ENCODE measurements at places on chromosomes 12 and 14.

DNA sequence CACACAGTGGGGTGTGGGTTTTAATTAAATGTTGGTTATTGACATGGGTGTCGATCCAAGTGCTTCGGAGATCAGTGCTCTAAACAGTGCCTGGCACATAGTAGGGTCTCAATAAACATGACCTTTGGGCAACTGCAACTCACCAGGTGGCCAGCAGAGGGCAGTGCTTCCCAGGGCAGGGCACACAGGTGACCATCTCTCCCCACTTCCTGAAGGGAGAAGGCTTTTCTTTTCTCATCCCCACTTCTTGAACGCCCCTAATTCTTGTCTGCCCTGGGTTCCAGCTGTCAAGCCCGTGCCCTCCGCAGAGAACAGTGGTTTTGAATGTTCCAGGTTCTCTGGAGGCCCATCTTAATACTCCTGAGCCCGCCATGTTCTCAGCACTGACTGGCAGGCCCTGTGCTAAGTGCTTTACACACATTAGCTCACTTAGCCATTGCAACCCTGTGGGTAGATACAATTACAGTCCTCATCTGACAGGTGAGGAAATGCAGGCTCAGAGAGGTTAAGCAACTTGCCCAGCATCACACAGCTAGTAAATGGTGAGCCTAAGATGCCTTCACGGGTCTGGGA, 16.3 kb downstream of the RAPGEF3 start:
- no peak for DNase-seq

DNA sequence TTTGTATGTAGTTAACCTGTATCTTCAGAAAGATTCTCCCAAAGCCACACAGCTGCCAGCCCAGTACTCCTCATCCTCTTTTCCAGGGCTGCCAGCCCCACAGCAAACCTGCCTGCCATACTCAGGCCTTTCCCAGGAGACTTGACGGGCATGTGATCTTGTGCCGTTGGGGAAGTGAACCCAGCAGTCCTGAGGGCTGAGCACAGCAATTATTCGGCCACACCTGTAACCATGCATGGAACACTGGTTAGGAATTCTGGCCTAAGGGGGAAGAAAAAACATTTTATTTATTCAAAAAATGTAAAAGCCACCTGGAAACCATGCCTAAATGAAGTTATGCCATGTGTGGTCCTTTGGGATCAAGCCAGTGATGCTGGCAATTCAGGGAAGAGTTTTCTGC, 145.3 kb downstream of the GRIN2B start:
- no peak for DNase-seq

DNA sequence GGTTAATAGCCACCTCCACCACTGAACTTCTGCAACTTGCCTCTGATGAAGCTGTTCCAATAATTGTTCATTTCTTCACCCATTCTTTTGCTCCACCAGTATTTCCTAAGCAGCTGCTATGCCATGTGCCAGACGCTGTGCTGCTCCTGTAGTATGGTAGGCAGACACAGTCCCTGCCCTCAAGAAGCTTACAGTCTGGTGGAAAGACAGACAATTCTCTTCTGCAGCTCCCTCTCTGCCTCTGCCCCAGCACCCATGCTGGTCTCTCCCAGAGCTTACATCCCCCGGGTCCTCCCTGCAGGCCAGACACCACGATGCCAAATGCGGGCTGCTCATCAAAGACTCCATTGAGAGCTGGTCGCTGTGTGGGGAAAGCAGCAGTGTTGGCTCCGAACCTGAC, 111.6 kb upstream of the ESRRB start:
- DNase-seq, result no peak

- no peak for DNase-seq
Observed at GRCh38 chr14:30869551-30870155, 4.7 kb upstream of the COCH start.

DNA sequence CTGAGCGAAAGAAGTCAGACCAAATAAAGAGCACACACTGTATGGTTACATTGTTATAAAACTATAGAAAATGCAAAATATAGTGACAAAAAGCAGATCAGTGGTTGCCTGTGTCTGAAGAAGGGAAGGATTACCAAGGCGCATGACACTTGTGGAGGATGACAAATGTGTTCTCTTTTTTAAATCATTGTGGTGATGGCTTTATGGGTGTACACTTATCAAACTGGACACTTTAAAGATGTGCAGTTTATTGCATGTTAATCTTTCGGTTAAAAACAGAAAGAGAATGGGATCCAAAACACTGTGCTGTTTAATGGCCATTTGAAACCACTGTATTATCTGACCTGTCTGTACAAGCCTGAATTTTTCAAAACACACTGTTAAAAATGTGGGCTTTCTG, 8.8 kb upstream of the CDK17 start:
- no peak for DNase-seq

- DNase-seq, result no peak
Observed at GRCh38 chr12:76272287-76272686, 75.9 kb downstream of the BBS10 start.

DNA sequence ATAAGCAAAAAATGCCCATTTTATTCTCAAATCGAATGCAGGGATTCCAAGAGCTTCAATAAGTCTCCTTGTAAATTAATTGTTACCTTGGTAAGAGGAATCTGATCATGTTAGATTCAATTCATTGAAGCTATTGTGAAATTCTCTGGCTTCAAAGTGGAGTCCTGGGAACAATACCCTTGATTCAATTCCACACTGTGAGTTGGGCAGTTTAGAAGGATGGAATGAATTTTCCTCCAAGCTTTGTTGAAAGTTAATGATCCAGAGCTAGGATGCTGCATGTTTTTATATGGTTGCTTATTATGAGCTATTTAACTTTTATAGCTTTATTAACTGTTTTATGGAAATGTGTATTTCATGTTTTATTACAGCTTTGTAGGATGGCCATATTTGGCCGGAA, 89.9 kb upstream of the IGF1 start:
- no peak for DNase-seq

DNA sequence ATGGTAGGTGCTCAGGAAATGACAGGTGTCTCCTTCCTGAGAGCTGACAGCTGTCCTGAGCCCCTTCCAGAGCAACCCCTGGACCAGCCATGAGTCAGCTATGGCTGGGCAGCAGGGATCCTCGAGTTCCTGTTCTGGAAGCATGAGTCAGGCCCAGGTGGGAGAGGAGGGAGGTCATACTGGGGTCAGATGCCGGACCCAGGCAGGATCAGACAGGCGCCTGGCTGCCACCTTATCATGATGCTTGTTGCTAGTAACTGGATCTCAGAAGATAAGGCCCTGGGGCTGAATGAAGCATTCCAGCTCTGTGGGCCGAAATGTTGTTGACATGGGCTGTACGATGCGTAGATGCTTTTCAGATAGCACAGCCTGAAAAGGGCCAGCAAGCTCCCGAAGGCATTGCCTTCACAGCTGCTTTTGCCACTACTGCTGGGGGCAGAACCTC, 17.4 kb upstream of the KRT7 start:
- DNase-seq, result peak; percentile 65

GRCh38 chr12:116368196-116369194, 91.0 kb upstream of the MED13L start:
- DNase-seq, result no peak

GRCh38 chr12:107372229-107372658, 278.9 kb upstream of the CRY1 start:
- no peak for DNase-seq

DNA sequence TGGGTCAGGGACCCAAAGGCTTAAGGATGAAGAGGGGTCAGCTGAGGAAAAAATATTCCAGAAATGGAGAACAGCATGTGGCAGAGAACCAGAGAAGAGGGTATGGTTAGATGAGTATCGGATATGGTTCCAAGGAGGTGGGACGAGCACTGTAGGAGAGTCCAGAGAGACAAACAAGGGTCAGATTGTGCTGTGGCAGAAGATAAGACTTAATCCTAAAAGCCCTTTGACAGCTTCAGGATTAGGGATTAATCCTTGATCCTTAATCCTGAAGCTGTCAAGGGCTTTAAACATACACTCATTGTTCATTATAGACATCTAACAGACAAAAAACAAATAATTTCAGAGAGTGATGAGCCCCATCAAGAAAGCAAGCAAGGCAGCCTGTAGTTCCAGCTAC, 124.0 kb downstream of the SPTSSA start:
- no peak for DNase-seq

GRCh38 chr14:51285120-51285519, 45.1 kb downstream of the TMX1 start:
- DNase-seq, result no peak

DNA sequence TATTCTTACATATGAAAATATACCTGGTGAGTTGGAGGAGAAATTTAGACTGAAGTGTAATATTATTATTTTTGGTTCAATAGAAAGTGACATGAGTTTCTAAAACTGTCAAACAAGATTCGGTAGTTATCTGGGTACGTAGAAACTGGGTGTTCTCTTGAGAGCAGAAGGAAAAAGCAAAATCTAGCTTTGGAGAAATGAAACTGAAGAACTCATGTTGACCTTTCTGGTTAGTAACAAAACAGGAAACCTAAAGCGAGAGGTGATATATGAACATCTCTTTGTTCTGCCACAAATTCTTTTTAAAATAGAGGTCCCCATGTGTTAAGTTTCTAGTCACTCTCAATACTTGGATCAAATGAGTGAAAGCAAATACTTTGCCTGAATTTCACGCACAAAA, 401.7 kb downstream of the TRHDE start:
- no peak for DNase-seq

DNA sequence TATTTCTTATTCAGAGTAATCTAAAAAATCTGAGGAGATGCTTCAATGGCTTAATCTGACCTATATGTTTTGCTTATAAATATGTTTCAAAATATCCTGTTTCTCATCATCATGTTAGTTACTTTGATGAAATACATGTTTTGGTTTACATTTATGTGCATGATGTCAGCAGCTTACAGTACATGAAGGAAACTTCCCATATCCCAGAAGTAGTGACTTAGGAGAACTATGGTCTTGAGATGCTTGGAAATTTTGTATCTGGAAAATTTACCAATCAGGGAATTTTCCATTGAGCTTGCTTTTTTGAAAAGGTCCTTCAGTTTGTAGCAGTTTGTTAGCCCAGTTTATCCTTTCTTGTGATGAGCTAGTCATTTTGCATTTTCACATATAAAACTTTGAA, 73.3 kb downstream of the RASSF8 start:
- DNase-seq, result no peak

GRCh38 chr12:52164624-52165023, 27.2 kb downstream of the KRT80 start:
- no peak for DNase-seq

DNA sequence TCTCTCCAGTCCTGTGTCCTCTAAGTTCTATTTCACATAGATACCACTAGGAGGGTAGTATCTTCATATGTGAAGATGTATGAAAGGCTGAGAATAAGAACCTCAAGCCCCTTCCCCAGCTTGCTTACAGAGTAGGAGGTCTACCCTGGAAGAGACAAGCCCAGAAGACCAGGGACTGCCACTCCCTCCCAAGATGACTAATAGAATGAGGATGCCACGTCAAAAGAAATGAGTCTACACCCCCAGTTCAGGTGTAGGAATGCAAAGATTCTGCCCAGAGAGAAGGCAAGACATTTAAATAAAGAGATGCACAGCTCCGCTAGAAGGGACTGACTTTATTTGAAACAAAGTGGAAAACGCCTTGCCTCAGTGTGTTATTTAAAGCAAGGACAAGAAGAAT, 1006.0 kb upstream of the USP15 start:
- DNase-seq, result no peak

DNA sequence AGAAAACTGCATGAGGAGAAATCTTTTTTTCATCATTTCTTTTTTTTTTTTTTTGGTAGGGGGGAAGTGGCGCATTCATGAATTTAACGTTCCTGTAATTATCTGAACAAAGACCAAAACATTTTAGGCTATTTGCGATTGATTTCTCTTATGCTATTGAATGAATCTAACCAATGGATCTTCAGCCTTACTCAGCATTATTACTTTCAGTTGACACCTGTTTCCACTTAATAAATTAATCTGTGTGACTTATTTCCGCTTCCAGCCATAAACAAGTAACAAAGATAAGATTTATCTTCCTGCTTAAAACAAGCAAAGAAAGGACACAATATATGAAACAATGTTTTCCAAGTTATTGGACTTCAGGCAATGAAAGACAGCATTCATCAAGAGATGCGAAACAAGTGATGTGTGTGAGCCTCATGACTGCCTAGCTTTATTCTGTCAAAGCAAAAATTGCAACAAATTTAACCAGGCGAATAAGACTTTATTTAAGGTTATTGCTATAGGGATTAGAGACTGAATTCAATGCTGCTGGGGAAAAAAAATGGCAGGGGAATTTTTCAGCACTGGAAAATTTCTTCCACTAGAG, 1026.9 kb downstream of the LRFN5 start:
- DNase-seq, result no peak

DNA sequence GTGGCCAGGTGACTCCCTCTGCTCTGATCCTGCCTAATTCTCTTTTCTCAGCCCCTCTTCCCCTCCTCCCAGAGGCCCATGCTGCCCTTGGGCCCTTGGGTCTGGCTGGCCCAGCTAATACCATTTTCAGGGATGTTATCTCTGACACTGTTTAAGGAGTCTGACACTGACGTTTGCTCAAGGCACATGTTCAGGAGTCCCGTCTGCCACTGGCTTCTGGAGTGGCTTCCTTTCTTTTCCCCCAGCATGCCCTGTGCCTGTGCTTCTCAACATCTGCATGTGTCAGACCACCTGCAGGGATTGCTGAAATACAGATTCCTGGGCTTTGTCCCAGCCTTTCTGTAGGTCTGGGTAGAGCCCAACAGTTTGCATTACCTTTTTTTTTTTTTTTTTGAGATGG, 128.9 kb downstream of the BCL11B start:
- peak; percentile 36 for DNase-seq

DNA sequence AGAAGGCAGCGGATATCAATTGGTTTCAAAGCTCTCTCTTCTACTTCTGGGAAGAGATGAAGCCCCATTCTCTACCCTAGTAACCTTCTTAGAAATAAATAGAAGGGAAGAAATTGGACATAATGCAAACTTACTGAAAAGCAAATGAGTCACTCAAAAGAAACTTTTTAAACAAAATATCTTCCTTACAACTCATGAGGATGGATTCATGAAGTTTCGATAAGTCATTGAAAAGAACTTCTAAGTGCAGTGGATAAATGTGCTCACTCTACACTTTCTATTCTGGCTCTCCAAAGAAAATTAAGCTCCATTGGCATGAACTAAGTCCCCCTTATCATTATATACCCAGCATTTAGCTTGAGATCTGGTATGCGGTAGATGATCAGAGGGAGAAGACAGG, 899.5 kb downstream of the RPS29 start:
- no peak for DNase-seq

Measured in posterior vena cava (tissue), 2 donors.